Upper lobe of left lung (tissue), 6 donors: ENCODE measurements at places on chromosomes 16 and 17.

DNA sequence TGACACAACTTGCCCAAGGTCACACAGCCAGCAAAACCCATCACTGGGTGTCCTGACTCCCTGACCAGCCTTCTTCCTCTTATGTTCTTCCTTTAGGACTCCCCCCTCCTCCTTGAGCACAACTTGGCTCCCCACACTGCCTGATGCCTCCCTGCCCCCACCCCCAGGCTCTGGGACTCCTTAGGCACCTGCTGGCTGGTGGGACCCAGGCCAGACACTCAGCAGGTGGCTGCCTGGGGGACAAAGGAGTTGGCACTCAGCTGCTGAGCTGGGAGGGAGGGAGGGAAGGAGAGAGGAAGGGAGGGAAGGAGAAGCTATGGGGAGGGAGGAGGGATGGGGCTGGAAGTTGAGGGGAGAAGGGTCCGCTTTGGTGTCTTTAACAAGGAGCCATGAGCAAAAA lies 8.0 kb downstream of the SEZ6 start:
- H3K4me3 ChIP-seq: no peak overlapping the region
- no peaks in the 10 kb centered on the region for H3K36me3 ChIP-seq
- no peaks in the 10 kb centered on the region for H3K4me1 ChIP-seq
- no peaks in the 10 kb centered on the region for H3K27me3 ChIP-seq

DNA sequence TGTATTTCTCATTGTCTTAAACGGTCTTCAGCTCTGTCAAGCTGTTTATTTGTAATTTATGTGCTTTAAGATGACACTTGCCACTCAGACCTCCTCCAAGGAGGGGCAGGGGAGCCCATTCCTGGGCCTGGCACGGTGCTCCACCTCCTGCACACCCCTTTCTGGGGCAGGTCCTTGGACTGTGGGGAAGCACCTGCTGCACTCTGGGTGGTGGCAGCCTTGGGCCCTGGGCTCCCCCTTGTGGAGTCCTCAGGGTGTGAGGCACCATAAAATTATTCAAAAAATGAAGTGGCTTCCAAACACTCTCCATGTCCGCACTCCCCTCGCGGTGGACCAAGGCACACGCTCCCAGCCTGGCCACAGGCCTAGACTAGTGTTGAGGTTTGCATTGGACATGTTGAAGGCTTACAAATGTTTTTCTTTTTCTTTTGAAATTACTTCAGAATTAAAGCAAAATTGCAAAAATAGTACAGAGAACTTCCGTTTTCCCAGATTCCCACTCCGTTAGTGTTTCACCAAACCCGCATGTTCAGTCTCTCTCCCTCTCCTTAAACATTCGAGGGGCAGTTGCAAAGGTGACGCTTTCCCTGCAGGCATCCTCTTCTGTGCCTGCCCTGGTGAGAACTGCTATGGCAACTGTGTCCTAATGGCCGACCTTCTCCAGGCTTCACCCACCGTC lies 32.4 kb downstream of the FOXK2 start:
- no peak overlapping the region for H3K27ac ChIP-seq
- DNase-seq: peak; percentile 78
- no peaks in the 10 kb centered on the region for H3K36me3 ChIP-seq
- H3K4me1 ChIP-seq: peaks cover 61% of the 10 kb centered on the region

- peaks cover 17% of the 10 kb centered on the region for H3K4me1 ChIP-seq
- DNase-seq: no peak
- H3K4me3 ChIP-seq: peak overlapping the region; percentile 65
- no peaks in the 10 kb centered on the region for H3K36me3 ChIP-seq
- H3K27me3 ChIP-seq: no peaks in the 10 kb centered on the region
- no peak overlapping the region for H3K27ac ChIP-seq
Observed at GRCh38 chr16:57986196-57986595, 14.3 kb downstream of the ZNF319 start.

DNA sequence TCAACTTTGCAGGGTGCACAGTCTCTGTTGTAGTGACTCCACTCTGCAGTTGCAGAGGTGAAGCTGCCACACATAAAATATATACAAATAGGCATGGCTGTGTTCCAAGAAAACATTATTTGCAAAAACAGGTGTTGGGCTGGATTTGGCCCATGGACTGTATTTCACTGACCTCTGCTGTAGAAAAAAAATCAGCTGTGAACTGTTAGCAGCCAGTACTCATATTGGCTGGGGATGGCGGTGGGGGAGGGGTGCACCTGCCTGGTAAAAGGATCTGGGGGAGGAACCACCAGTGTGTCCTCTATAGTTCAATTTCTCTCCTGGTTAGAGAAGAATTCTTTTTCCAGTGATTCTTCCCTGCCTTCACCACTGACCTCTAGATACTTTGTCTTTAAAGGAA lies 50.0 kb downstream of the SHISA9 start:
- no peak for DNase-seq
- H3K36me3 ChIP-seq: no peaks in the 10 kb centered on the region
- H3K27me3 ChIP-seq: no peaks in the 10 kb centered on the region
- no peaks in the 10 kb centered on the region for H3K4me1 ChIP-seq
- H3K4me3 ChIP-seq: no peak overlapping the region
- no peak overlapping the region for H3K27ac ChIP-seq

DNA sequence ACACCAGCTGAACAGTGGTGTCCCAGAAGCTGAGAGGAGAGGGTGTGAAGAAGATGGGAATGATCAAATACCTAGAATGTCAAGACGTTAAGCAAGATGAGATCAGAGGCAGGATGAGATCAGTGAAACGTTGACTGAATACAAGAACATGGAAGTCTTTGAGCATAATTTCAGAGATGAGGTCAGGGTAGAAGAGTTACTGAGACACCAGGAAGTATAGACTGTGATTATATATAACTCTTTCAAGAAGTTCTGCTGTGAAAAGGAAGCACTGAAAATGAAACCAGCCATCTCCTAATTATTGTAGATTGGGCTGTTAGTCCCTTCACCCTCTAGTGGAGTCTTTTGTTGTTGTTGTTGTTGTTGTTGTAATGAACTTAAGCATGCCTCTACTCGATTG lies 9.1 kb downstream of the SHCBP1 start:
- H3K27ac ChIP-seq: no peak overlapping the region
- H3K4me1 ChIP-seq: no peaks in the 10 kb centered on the region
- no peaks in the 10 kb centered on the region for H3K36me3 ChIP-seq

DNA sequence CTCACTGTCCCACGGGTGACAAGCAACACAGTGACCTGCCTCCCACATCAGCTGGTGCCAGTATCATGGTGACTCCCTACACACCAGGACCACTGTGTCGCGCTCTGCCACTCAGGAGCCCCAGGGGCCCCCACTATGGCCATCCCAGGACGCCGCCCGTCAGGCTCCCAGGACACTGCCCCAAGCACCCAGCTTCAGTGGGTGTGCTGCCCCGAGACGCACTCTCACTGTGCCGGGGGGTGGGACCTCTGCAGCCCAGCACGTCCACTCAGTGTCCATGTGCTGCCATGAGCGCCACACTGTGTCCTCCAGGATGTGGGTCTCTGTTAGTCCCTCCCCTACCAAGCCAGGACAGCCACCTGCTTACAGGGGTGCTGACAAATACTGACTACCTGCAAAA lies 120.5 kb downstream of the ZNF778 start:
- H3K4me3 ChIP-seq: no peak overlapping the region
- H3K36me3 ChIP-seq: no peaks in the 10 kb centered on the region
- no peaks in the 10 kb centered on the region for H3K27me3 ChIP-seq
- peaks cover 33% of the 10 kb centered on the region for H3K4me1 ChIP-seq
- DNase-seq: no peak

DNA sequence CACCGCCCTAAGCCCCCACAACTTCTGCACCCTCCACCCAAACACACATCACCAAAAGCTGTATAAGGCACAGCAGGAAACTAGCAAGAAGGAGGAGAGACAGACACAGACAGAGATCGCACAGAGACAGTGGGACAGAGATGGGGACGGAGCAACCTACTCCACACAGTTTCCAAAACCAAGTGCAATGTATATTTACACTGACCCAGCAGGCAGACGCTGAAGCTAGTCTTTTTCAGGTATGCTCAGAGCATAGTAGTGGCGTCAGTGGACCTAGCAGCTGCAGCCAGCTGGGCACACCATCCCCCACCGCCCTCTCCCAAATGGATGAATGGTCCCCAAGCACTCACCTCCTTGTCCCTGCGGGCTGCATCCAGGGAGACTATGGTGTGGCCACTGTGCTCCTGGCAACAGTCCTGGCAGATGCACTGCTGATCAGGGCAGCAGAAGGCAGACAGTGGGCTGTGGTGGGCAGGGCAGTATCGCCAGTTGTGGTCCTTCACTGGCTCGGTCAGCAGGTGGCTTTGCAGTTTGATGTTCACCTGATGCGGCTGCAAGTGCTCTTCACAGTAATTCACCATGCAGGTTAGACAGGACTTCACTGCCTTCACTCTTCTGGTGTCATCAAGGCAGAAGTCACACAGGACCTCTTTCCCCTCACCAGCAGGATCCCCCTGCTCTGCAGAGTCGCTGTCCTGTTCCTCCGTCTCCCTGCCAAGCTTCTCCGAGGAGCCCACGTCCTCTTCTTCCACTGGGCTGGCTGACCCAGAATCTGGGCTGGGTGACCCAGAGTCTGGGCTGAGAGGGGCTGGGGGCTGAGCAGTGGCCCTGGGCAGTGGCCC lies 31.5 kb upstream of the FBXW10B start:
- H3K27ac ChIP-seq: peak overlapping the region; percentile 83
- H3K4me1 ChIP-seq: peaks cover 30% of the 10 kb centered on the region
- H3K4me3 ChIP-seq: peak overlapping the region; percentile 46
- no peaks in the 10 kb centered on the region for H3K36me3 ChIP-seq
- H3K27me3 ChIP-seq: no peaks in the 10 kb centered on the region
- no peak for DNase-seq

DNA sequence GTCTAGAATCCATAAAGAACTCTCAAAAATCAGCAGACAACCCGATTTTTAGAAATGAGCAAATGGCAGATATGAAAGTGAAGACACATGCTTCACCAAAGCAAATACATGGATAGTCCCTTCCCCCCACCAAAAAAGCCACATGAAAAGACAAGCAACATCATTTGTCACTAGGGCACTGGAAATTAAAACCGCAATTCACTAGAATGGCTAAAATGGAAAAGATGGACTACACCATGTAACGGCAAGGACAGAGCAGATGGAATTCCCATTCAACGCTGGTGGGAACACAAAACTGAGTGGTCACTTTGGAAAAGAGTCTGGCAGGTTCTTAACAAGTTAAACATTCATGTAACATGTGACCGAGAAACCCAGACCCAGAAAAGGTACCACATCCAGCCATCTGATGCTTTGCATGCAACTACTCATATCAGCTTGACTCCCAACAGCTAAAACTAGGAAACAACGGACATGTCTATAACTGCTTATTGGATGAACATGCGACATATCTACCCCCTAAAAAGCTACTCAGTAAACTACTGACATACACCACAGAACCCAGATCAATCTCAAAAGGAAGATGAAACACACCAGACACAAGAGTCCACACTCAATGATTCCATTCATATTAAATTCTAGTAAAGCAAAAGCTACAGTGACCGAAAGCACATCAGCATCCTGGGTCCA lies 132.6 kb downstream of the ZNF778 start:
- no peak overlapping the region for H3K4me3 ChIP-seq
- no peaks in the 10 kb centered on the region for H3K36me3 ChIP-seq
- H3K27ac ChIP-seq: no peak overlapping the region
- no peak for DNase-seq

DNA sequence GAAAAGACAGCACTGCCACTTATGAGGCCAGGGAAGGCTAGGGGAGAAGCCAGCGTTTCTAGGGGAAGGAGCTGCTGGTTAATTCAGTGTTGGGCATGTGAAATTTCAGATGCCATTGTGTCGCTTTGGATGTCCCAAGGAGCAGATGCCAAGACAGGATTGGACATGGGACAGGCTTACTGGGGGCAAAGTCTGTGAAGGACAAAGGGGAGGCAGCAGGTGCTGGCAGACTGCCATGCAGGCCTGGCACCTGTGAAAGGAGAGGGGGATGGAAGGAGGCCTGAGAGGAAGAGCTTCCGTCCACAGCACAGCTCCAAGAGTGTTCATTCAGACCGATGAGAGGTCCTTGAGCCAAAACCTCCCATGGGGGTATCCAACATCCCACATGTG lies 255.5 kb upstream of the RPL38 start:
- peaks cover 8% of the 10 kb centered on the region for H3K27me3 ChIP-seq
- H3K36me3 ChIP-seq: no peaks in the 10 kb centered on the region
- peaks cover 12% of the 10 kb centered on the region for H3K4me1 ChIP-seq
- DNase-seq: no peak
- no peak overlapping the region for H3K27ac ChIP-seq
